ENCODE measurements at places on chromosomes 12 and 14. TPM values are rescaled to one million over a fixed set of nuclear protein-coding genes. Genes with fewer than 3 reads are reported as not detected.

The RAD51B gene
- 18.0 TPM for total RNA-seq

The SIRT4 gene
- 1.5 TPM for total RNA-seq

DNA sequence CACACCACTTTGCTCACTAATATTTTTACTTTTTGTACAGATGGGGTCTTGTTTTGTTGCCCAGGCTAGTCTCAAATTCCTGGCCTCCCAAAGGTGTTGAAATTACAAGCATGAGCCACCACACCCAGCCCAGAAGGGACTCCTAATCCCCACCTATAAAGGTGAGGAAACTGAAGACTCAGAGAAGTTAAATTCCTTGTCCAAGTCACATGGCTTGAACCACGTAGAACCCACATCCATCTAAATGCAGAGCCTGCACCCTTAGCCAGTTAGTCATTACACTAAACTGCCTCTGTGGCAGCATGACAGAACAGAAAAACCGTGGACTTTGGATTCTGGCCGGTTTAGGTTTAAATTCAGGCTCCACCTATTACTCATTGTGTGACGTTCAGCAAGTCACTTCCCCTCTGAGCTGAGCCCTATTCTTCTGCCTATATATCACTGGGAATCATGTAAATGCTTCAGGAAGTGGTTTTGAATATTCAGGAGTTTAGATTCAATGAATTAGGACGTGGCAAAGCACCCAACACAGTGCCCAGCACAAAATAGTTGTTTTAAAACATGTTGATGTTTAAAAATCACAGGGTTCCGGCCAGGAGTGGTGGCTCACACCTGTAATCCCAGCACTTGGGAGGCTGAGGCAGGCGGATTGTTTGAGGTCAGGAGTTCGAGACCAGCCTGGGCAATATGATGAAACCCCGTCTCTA, 3.0 kb upstream of the CORO1C start:
- peak overlapping the region; percentile 78 for H3K27ac ChIP-seq
- DNase-seq: no peak
- peaks cover 13% of the 10 kb centered on the region for H3K4me1 ChIP-seq
- H3K27me3 ChIP-seq: no peaks in the 10 kb centered on the region
- no peaks in the 10 kb centered on the region for H3K36me3 ChIP-seq

DNA sequence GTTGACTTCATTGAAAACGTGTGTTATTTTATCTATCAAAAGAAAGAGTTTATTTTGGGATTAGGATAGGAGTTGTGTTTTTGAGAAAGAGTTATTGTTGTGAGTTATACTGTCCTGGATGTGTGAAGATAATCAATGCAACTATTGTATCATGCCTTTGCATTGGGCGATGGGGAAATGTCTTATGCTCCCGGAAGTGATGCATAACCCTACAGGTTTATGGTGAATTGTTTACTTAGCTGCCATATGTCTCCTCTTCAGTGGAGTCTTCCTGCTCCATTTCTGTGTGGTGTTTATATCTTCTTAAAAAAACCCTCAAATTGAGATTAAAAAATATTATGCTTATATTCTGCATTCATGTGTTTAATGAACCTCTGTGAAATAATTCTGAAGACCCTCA, 6.5 kb downstream of the PDE3A start:
- H3K27ac ChIP-seq: no peak overlapping the region
- DNase-seq: no peak
- no peaks in the 10 kb centered on the region for H3K36me3 ChIP-seq

DNA sequence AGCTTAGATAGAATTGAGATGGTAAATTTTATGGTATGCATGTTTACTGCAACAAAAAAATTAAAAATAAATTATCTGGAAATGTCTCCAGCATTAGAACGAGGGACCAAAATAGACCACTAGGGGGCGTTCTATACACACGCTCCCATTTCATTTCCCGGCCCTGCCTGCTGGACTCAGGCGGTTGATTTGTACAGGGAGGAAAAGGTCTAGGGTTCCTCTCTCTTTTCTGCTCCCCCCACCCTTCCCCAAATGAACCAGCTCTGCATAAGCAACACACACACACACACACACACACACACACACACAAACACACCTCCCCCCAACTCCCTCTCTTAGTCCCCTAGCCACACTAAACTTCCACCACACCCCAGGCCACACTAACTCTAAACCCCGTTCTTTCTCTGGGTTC, 7.8 kb upstream of the DTX1 start:
- no peak overlapping the region for H3K4me3 ChIP-seq
- no peak overlapping the region for H3K27ac ChIP-seq
- H3K4me1 ChIP-seq: no peaks in the 10 kb centered on the region
- no peak for DNase-seq

DNA sequence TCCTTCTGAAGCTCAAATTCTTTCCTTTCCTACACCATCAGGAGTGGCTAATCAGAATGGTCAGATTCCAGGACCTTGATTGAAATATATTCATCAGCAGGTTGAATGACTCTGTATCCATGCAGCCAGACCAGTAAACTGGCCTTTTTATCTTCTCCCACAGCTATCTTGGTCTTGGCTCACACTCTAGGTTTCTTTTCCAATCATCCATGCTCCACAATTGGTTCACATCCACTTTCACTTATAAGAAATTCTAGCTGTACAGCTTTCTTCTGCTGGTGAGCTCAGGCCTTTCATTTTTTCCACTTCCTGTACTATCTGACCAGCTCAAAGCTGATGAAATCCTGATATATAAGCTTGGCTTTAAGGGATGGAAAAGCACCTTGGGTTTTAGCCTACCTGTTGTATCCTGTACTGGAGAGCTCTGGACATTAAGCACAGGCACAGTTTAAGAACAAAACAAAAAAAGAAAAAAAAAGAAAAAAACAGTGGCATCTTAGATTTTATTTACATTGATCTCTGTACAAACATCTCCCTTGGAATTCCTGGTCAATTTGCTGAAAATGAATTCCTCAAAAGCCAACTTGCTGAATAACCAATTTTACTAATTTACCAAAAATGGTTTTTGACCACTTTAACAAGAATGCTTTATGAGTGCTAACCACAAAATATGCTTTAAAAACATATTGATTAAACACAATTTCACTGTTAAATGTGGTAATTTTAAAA, 91.6 kb upstream of the PAWR start:
- H3K36me3 ChIP-seq: no peaks in the 10 kb centered on the region
- no peaks in the 10 kb centered on the region for H3K4me1 ChIP-seq
- H3K27ac ChIP-seq: no peak overlapping the region
- H3K4me3 ChIP-seq: no peak overlapping the region

DNA sequence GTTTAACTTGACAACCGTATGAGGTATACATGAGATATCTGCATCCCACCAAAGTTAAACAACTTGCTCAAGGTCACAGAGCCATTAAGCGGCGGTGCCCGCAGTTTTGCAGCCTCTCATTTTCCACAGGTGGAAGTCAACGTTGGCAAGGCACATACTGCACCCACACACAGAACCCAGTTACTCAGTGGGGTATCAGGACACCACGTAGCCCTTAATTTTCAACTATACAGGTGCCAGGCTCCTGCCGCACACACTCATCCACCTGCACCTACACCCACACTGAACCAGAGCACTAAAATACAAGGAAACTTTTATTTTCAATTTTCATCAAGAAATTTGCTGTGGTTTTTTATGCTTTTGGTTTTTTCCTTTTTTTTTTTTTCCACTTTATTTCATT, 1.7 kb upstream of the NOP2 start:
- DNase-seq: peak; percentile 16
- H3K36me3 ChIP-seq: peaks cover 28% of the 10 kb centered on the region
- H3K4me1 ChIP-seq: peaks cover 5% of the 10 kb centered on the region
- no peaks in the 10 kb centered on the region for H3K27me3 ChIP-seq
- H3K4me3 ChIP-seq: no peak overlapping the region
- H3K27ac ChIP-seq: no peak overlapping the region

- no peaks in the 10 kb centered on the region for H3K27me3 ChIP-seq
- no peak for DNase-seq
- no peak overlapping the region for H3K27ac ChIP-seq
- H3K4me1 ChIP-seq: no peaks in the 10 kb centered on the region
- no peaks in the 10 kb centered on the region for H3K36me3 ChIP-seq
Measured at GRCh38 chr12:118853634-118854033, 127.7 kb upstream of the SRRM4 start.

DNA sequence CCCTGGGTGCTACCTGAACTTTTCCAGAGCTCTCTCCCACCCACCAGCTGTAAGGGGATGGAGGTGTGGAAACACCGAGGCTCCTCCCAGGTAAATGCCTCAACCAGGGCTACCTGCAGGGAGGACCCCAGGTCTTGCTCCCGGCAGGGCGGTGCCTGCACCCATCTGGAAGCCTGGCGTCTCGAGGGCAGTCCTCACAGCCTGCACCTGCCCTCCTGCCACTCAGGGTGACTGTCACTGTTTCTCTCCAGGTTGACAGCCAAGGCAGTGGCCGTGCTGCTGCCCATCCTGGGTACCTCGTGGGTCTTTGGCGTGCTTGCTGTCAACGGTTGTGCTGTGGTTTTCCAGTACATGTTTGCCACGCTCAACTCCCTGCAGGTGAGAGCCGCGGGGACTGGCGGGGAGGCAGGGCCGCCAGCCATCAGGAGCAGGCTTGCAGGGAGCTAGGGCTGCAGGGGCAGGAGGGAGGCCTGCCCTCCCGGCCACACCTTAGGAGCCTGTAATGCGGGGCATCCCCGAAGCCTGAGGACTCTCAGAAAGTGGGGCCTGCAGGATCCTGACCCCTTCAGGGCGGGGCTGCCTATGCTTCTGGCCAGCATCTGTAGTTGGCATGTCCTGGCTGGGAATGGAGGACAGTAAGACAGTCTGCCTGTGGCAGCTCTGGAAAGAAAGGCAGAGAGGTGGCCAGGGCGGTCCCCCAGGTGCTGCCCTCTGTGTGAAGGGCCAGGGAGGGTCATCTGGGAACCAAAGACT, 182.3 kb downstream of the ADGRD1 start:
- no peaks in the 10 kb centered on the region for H3K36me3 ChIP-seq
- no peak for DNase-seq
- H3K27ac ChIP-seq: no peak overlapping the region

- H3K36me3 ChIP-seq: peaks cover 2% of the 10 kb centered on the region
- no peak overlapping the region for H3K27ac ChIP-seq
- H3K4me1 ChIP-seq: no peaks in the 10 kb centered on the region
- H3K27me3 ChIP-seq: no peaks in the 10 kb centered on the region
Measured at GRCh38 chr12:22684140-22685118, 59.5 kb downstream of the ETNK1 start.

GRCh38 chr14:103027451-103027850, 29.9 kb downstream of the CDC42BPB start:
- H3K27ac ChIP-seq: no peak overlapping the region
- H3K36me3 ChIP-seq: no peaks in the 10 kb centered on the region
- no peak overlapping the region for H3K4me3 ChIP-seq
- no peak for DNase-seq
- no peaks in the 10 kb centered on the region for H3K27me3 ChIP-seq

DNA sequence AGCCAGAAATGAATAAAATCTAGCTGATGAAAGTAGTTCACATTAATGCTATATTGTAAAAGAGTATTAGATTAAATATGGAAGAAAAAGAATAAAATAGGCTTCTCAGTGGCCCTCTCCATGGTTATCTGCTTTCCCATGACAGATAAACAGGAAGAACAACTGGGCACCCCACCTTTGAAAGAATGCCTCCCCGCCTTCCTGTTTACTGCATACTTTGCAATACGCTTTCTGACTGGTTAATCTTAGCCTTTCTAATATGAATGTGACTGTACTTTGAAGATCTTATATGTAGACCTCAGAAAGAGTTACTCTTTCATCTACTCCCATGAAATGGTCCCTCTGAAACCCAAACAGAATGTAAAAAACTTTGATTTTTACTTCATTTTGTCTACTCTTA, 34.1 kb upstream of the DAAM1 start:
- no peaks in the 10 kb centered on the region for H3K36me3 ChIP-seq
- no peaks in the 10 kb centered on the region for H3K27me3 ChIP-seq
- H3K27ac ChIP-seq: no peak overlapping the region
- H3K4me1 ChIP-seq: no peaks in the 10 kb centered on the region
- no peak for DNase-seq
